Hair follicle dermal papilla cell (primary cell): ENCODE measurements at places on chromosomes 3 and 15. TPM values are rescaled to one million over a fixed set of nuclear protein-coding genes. Genes with fewer than 3 reads are reported as not detected.

The PLSCR5 gene
- not detected in 2 replicates for total RNA-seq

The SMCO1 gene
- 0.16 TPM in 1 of 2 replicates, not detected in the other for total RNA-seq

The TTC21A gene
- total RNA-seq: 5.2 and 7.2 TPM in 2 replicates

The C3orf20 gene
- total RNA-seq: under 0.01 TPM in 1 of 2 replicates, not detected in the other

The SAMD7 gene
- not detected in 2 replicates for total RNA-seq

The LRRN1 gene
- total RNA-seq: under 0.01 and 0.12 TPM in 2 replicates

The INSYN1 gene
- 3.6 and 6.1 TPM in 2 replicates for total RNA-seq

The CSK gene
- total RNA-seq: 26.4 and 27.9 TPM in 2 replicates

The C3orf22 gene
- total RNA-seq: not detected in 2 replicates

The HYKK gene
- total RNA-seq: 1.9 and 3.1 TPM in 2 replicates

The CLRN1 gene
- 0.32 TPM in 1 of 2 replicates, not detected in the other for total RNA-seq

The SPTBN5 gene
- total RNA-seq: 0.73 and 0.97 TPM in 2 replicates

The AVEN gene
- total RNA-seq: 15.1 and 15.9 TPM in 2 replicates

The PTX3 gene
- 496 and 515 TPM in 2 replicates for total RNA-seq

The KCNAB1 gene
- total RNA-seq: 0.16 TPM in 1 of 2 replicates, not detected in the other

The ATP8B4 gene
- 16.6 and 25.0 TPM in 2 replicates for total RNA-seq

The CLDN11 gene
- 290 and 368 TPM in 2 replicates for total RNA-seq

The UBP1 gene
- 47.8 and 69.8 TPM in 2 replicates for total RNA-seq

The SERINC4 gene
- total RNA-seq: under 0.01 and 0.12 TPM in 2 replicates

The SRGAP3 gene
- 1.1 and 2.2 TPM in 2 replicates for total RNA-seq
